ENCODE measurements at places on chromosomes 3 and 15.
A peak's percentile ranks its signal among the peaks of the same experiment; 100 is the strongest.

DNA sequence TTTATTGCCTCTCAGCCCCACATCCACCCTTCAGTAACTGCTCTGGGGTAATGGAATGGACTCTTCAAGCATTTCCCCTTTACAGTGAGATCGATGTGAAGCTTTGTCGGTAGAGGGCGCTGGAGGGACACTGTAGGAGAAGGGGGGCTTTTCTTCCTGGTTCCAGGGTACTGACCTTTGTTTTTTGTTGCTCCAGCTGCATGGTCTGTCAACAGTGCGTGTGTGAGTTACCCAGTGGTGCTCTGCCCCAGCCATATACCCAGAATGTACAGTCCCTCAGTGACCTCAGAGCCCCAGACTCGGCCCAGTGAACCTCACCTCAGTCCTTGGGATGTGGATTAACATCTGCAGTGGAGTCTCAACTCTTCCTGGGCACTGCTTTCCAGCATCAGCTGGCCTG, 180.3 kb upstream of the TSC22D2 start:
- DNase-seq: no peak

DNA sequence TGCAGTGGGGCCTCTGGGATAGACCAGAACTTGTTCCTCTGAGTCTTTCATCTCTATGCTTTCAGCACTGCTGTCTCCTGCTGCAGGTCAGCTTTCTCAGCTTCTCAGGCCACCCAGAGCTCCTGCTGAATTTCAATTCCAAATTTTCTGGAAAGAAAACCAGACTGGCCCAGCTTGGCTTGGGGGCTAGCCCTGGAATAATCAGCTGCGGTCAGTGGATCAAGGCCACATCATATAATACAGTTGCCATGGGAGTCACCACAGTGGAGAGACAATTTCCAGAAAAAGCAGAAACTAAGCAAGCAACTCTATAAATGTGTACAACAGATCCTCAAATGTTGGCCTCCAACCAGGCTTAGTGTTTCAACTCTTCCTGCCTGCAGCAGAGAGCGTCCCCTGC, 91.1 kb upstream of the SLC24A5 start:
- no peak for DNase-seq

DNA sequence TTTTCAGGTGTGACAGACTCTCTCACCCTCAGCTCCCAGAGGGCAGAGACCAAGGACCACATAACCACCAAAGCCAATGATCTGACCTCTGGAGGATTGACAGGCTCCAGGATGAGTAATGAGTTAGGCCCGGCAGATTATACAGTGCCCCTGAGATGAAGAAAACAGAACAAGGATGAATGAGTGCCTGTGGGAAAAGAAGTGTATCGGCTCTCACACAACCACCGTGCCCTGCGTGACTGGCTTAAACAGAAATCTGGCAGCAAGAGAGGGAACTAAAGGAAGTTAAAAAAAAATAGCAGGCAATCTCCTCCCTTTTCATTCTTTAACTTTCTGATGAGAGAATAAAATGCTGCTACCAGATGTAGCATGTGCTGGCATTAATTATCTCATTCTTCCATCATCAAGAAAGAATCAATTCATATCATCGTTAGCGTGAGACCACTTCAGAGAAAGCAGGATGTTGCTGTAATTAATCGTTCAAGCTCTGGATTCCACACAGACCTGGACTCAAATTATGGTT, 227.5 kb upstream of the COL8A1 start:
- peak; percentile 79 for DNase-seq

- DNase-seq: peak; percentile 87
These were observed 461 bp upstream of the FAH start for GRCh38 chr15:80152180-80152895.
